Esophagus squamous epithelium (tissue), 5 donors: ENCODE measurements at places on chromosomes 3 and 15.

DNA sequence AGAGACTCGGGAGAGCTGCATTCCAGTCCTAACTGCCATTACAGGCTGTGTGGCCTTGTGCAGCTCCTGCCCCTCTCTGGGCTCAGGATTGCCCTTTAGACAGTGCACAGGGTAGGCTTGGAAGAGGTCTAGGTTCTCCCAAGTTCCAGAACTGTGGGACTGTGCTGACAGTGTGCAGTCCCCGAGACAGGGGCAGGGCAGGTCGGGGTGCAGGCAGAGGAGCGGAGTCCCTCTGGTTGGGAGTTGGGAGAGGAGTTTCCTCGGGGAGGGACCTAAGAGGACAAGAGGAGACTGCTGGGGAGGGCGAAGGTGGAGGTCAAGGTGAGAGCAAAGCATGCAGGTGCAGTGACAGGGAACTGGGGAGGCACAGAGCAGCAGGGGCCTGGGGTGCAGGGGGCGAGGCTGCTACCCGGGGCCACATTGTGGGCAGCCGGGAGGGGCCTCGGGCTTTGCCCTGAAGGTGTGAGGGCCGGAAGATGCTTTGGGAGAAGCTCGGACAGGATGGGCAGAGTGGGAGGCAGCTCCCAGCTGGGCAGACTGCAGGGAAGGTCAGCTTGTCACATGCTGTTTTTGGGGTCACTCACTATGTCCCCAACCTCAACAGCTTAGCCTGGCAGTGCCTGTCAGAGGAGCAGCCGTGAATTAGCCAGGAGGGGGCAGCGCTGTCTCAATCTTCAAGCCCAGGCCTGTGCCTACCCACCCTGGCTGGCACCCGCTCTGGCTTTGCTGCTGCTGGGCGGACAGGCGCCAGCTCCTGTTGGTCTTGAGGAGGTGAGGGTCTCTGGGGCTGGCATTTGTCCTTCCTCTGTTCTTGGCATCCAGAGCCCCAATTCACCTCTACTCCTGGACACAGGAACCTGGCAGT is 15.4 kb upstream of the CSPG4 start:
- no peak for DNase-seq

DNA sequence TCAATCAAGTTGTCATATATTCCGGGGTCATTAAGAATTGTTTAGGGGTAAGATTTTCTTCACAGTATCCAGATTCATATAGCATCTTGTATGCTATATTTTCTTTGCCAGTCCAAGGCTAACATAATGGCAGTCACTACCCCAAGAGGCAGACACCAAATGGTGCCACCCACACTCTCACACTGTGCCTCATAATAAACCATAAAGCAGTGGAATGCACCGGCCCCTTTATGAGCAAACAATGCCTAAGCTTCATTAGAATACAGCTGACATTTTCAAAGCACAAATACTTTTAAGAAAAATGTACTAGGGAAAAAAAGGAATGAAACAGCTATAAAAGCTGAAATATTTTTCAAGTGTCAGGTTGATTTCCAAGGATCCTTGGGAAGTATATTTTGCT is 121.6 kb downstream of the TFDP2 start:
- DNase-seq, result no peak

GRCh38 chr15:40286061-40286532 is 3.2 kb upstream of the ANKRD63 start:
- no peak for DNase-seq

GRCh38 chr3:11555881-11556633 is 87.7 kb downstream of the VGLL4 start:
- no peak for DNase-seq
